ENCODE measurements at places on chromosomes 16 and 17.

- no peak for DNase-seq
Observed at GRCh38 chr16:52123061-52123839, 423.7 kb downstream of the TOX3 start.

GRCh38 chr16:24844101-24845030 is 1.4 kb upstream of the SLC5A11 start:
- DNase-seq = no peak

DNA sequence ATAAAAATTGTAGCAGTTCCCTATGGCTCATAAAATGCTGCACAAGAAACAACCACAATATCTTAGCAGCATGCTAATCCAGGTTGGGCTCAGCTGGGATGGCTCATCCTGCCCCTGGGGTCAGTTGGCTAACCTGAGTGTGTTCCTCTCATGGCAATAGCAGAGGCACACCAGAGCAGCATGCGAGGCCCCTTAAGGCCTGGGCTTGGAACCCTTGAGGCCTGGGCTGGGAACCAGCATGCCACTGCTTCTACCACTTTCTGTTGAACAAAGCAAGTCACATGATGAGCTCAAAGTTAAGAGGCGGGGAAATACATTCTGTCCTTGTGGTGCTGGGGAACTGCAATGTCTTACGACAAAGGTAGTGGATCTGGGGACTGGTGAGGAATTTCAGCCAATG is 154.4 kb upstream of the FOXF1 start:
- DNase-seq = no peak

GRCh38 chr17:19933628-19934027 is 44.0 kb downstream of the AKAP10 start:
- DNase-seq = no peak

DNA sequence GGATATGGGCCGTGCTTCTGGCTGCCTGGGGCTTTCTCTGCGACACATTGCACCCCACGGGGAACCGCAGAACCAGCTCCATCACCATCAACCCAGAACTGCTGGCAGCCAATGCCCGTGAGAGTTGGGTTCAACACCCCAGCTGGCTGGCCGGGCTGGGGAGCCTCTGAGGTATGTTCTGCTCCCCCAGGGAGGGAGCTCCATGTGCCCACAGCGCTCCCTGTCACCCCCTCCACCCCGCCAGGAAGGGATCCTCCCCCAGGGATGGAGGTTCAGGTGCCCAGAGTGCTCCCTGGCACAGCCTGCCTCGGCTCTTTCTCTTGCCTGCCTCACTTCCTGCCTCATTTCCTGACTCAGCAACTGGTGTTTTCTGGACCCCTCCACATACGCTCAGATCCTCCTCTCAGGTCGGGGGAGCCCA is 24.2 kb upstream of the MPRIP start:
- no peak for DNase-seq

- no peak for DNase-seq
Observed at GRCh38 chr16:72568502-72568901, 396.5 kb upstream of the PMFBP1 start.

GRCh38 chr17:28759256-28759865 is 15.6 kb downstream of the TRAF4 start:
- DNase-seq = no peak

DNA sequence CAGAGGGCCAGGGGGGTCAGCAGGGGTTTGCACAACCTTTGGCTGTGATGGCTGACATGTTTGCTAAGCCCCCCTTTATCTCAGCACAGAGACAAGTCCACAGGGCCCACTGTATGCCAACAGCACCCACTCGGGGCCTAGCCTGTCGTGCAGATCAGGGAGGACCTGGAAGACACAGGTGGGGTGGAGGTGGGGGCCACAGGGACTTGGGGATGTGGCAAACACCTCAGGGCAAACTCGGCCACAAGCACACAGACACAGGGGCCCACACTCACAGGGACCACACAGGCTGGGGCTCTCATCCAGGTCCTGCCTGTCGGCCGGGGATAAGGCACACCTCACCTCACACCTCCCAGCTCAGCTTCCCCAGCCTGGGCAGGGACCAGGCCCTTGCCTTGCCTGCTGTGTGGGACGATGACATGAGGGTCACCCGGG is 87.9 kb downstream of the C16orf78 start:
- DNase-seq = no peak

DNA sequence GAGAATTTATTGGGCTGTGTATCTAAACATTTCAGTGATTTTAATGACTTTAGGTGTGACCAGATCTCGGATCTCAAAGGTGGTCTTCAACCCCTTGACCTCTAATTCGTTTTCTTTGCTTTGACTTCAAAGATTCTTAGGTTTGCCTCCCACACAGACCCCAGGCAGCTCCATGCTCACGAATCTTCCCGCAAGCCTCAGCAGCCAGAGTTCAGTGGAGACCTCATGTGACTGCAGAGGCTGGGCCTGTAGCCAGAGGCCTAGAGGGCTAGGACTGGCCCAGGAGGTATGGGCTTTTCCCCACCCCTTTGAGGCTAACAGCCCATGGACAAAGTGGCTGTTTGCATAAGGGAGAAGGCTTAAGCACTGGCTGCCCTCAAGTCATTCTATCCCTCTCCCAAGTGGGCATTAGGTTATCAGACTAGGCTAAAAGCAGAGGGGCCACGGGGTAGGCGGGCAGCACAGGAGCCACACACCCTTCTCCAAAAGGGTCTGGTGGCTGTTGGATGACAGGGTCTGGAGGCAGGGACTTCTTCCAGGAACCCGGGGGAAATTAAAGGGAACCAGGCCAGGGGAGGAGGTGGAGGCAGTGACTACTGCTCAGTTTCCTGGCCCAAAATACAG is 3.0 kb downstream of the HIRIP3 start:
- DNase-seq = no peak
